ENCODE measurements at places on chromosomes 7 and 10.

DNA sequence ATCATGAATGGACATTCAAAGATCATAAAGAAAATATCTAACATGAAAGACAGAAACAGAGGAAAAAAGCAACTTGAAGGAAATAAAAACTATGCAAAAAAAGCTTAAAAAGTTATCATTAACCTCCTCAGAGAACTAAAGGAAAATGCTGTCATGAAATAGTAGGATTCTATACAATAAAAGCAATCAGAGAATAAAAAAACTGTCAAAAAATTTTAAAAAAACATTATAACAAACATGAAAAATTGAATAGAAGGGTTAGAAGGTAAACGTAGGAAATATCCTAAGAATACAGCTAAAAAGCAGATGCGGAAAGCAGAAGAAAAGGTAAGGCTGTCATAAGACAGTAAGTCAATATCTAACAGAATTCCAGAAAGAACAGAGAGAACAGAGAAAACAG is 44.8 kb downstream of the SGMS1 start:
- DNase-seq = no peak

DNA sequence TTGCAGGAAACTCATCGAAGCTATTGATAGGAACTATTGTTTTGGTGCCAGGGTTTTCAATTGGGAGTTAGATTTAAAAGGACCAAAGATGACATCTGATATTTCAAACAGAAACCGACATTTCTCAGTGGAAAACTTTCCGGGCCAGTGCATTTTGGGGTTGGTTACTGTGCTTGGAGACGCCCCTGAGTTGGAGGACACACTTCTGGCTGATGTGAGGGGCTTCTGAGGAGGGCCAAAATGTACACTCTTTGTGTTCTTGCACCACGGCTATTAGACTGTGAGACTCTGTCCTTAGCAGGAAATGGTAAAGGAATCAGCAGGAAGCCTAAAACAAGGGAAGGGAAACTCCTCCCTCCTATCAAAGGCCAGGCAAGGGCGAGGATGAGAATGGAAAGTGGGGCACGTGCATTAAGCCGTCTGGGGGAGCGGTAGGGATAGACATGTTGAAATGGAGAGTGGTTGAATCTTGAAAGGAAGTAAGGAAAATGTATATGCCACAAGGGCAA is 1.8 kb upstream of the SRGN start:
- DNase-seq = no peak

DNA sequence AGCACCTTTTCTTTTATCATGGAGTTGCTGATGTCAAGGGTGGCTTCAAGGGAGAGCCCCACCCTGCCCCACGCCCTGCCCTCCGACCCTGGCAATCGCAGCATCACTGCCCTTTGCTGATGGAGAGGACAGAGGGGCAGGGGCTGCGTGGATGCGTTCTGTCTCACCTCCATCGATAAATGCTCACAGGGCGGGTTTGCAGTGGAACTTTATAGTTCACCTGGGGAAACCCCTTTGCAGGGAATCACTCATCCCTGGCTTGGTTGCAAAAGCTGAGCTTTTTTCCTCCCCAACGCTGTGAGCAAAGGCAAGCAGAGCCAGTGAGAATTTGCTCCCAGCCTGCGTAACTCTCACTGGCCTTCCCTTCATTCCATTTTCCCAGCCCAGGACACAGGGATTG is 176.8 kb downstream of the WDR37 start:
- DNase-seq = no peak

DNA sequence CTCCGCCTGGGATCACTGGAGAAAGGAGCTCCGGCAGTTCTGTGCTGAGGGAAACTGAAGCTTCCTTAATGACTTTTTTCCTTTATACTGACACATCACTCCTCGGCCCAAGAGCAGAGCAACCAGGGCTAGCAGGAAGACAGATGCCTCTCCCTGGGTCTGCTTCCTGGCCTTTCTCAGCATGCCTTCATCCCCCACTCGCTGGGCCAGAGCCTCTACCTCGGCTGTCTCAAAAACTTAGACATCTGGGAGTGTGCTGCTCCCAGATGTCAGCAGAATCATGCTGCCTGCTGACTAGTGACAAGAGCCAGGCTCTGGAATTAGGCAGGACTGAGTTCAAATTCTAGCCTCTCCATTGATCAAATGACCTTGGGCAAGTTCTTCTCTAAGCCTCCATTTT is 24.4 kb upstream of the LRRC4 start:
- DNase-seq = no peak

DNA sequence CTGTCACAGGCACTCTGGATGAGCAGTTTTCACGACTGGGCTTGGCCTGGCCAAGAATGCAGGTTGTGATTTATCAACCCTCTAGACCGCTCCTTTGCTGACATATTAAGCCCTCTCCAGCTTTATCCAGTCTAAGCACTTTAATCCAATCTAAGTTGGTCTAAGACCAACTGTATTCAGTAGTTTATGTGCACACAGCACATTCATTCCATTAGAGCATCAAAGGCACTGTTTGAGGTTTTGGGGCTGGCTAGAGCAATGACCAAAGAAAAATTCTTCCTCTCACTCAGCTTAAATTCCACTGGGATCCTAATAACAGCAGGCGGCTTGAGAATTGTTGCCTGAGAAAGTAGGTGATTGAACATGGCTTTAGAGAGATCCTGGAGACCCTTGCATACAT is 176.0 kb upstream of the INSYN2A start:
- DNase-seq = no peak

GRCh38 chr7:35681231-35682029 is 13.5 kb downstream of the HERPUD2 start:
- DNase-seq = no peak

DNA sequence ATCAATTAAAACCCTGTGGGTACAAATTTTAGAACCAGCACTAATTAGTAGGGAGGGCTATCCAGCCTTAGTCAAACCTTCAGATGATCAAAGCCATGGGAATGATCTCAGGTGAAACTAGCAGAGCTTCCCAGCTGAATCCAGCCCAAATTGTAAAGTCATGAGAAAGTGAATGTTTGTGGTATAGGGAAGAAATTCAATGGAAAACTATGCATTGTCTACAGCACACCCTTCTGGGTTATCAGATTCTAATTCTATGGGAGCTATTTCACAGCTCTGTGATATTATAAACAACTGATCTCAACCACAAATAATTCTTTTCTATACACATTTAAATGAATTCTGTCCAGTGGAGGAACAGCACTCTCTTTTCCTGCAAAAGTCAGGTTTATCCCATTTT is 24.6 kb upstream of the BMPER start:
- no peak for DNase-seq

DNA sequence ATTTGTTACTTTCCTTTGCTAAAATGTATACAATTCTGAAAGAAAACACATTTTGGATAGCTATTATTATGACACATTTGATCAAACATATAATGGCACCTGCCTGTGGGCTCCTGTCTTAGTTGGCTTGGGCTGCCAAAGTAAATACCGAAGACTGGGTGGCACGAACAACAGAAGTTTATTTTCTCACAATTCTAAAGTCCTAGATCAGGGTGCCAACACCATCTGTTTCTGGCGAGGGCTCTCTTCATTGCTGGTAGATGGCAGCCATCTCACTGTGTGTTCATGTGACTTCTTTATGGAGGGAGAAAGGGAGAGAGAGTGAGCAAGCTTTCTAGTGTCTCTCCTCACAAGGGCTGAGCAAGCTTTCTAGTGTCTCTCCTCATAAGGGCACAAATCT is 195.8 kb upstream of the FAM3C start:
- no peak for DNase-seq

DNA sequence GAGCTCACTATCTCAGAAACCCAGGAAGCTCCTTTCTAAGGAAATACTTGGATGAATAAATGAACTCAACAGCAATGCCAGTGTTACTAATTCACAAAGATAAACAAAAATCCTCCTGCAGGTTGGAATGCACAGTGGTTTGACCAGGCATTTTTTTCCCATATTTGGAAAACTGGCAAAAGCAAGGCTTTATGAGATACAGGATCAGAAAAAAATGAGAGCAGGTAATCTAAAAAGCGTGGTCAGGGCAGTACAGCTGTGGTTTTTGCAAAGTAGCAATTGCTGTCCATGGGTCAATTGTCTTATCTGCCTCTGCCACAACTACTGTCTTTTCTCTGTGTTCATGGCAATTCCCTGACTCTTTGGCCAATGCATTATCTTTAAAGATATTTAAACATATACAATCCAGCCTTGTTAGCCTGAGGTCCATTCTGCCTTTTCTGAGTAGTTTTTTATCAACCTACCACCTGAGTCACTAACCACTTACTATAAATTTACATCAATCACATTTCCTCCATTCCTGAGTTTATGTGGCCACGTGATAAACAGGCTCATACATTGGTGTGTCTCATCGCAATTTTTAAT is 564.5 kb upstream of the IGFBP3 start:
- no peak for DNase-seq

DNA sequence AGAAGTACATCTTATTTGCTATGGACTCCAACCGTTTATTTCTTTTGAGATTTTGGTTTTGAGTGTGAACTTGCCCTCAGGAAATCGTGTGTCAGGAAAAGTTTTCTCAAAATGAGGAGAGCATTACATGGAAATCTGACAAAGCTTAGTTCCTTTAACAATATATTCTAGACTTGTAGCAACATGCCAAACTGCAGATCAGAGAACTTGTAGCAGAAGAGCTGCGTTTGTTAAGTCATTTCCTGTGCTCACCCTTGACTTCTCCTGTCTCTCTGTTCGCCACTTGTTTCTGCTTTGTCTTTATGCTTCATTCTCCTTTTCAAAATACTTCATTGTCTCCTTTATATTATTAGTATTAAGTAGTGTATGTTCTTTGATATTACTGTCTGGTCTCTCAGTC is 116.6 kb upstream of the FOXP2 start:
- no peak for DNase-seq

- no peak for DNase-seq
These were observed 140.8 kb downstream of the DGKB start for GRCh38 chr7:14761510-14762296.

GRCh38 chr10:48274636-48275035 is at the start of gene FRMPD2:
Gene FRMPD2, minus strand, starts transcription at chr10:48274696. Its CDS starts 129 bp downstream, at chr10:48274567.
- DNase-seq = no peak

GRCh38 chr10:22053048-22053447 is 49.5 kb upstream of the DNAJC1 start:
- DNase-seq = no peak

GRCh38 chr7:89661876-89662275 is 492.4 kb upstream of the STEAP1 start:
- DNase-seq = no peak

DNA sequence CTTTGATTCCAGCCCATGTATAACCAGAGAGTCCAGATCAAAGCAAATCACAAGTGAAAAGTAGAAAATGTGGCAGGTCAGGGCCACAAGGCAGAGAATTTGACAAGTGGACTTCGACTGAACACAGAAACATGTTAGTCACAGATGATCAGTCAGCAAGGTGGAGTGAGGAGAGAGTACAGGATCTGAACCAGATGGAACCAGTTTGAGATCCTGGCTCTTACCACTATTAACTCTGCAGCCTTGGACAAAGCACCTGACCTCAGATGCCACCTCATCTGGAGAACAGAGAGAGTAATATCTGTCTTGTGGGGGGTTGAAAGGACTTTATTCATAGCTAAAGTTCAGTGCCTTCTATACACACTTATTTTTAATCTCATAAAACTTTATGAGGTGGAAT is 4.4 kb downstream of the MRLN start:
- DNase-seq = no peak
